SIG-M5 (cell line): ENCODE measurements at places on chromosomes 5 and 9.

DNA sequence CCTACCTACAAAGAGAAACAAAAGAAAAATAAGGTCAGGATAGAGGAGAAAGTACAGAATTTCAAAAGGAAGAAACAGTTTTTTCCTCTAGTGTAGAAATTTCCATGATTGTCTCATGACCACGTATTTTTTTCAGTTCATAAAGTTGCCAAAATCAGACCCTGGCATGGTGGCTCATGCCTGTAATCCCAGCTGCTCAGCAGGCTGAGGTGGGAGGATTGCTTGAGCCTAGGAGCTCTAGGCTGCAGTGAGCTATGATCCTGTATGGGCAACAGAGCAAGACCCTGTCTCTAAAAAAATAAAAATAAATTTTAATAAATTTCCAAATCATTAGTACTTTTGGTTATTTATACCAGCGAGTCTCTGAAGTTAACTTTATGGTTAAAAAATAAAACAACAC is 37.8 kb downstream of the CWC27 start:
- no peak for DNase-seq

GRCh38 chr5:12272389-12272788 is 368.1 kb upstream of the CTNND2 start:
- no peak for DNase-seq

- no peak for DNase-seq
Observed at GRCh38 chr5:173745123-173745522, 128.7 kb upstream of the BOD1 start.

GRCh38 chr9:116639251-116639741 is 47.8 kb upstream of the TRIM32 start:
- no peak for DNase-seq

- DNase-seq: no peak
Observed at GRCh38 chr5:126656401-126657007, 55.8 kb downstream of the PHAX start.

- DNase-seq: no peak
Observed at GRCh38 chr9:100108559-100108958, 9.5 kb downstream of the INVS start.

- no peak for DNase-seq
Observed at GRCh38 chr5:6765612-6766525, 52.6 kb downstream of the TENT4A start.

- DNase-seq: no peak
Observed at GRCh38 chr5:180114304-180115003, 42.9 kb upstream of the RNF130 start.

GRCh38 chr9:16687678-16688369 is 182.6 kb downstream of the BNC2 start:
- no peak for DNase-seq

DNA sequence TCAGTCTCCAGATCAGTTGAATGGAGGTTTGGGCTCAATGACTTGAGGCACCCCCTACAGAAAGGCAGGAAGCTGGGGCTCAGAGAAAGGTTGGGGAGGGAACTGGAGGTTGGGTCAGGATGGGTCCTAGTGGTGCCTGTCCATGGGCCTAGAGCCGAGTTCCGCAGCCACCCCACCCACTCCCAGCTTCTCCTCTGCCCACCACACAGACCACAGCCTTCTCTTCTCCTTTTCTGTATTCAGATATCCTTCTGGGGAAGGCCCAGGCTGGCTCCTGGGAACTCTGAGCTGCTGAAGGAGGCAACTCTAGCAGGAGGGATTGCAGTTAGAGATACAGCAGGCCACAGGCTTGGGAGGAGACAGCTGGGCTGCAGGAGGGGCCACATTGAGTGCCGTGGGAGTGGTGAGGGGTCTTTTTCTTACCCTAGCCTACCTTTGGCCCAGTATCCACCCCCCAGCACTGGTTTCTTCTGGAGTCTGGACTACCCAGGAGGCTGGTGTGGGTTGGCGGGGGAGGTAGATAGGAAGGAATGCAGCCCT is 15.4 kb upstream of the PTGS1 start:
- DNase-seq: no peak

GRCh38 chr5:179258922-179259730 is 86.1 kb downstream of the ADAMTS2 start:
- no peak for DNase-seq

DNA sequence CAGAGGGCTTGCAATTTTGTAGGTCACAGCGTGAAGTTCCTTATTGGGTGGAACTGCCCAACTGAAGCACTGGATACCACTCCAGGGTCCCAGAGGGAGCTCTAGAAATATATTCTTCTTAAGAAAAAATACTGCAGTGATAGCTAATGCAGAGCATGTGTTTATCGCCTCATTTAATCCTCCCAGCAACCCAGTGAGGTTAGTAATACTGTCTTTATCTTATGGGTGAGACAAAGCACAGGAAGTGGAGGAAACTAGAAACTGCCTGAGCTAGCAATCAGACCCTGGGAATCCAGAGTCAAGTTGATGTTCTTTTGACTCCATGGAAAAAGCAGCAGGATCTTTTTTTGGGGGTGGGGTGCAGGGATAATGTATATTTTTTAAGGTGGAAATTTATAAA is 153.3 kb downstream of the PJA2 start:
- DNase-seq: no peak

DNA sequence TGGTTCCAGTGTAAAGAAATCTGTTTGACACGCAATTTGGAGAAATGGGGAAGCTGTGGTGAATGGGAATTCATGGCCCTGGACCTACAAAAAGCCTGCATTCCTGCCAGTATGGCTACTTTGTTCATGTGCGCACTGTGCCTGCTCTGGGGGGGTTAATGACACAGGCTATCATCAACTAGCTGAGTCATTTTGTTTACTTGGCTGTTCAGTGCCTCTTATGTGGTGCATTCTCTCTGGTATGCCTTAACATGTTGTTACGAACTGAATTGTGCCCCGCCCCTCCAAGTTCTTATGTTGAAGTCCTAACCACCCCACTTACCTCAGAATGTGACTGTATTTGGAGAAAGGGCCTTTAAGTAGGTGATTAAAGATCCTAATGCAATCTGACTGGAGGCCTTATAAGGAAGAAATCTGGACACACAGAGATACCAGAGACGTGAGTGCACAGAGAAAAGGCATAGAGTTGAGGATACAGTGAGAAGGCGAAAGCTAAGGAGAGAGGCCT is 20.4 kb upstream of the UBAP1 start:
- DNase-seq: no peak

- no peak for DNase-seq
Observed at GRCh38 chr5:131084436-131084835, 80.6 kb downstream of the HINT1 start.

DNA sequence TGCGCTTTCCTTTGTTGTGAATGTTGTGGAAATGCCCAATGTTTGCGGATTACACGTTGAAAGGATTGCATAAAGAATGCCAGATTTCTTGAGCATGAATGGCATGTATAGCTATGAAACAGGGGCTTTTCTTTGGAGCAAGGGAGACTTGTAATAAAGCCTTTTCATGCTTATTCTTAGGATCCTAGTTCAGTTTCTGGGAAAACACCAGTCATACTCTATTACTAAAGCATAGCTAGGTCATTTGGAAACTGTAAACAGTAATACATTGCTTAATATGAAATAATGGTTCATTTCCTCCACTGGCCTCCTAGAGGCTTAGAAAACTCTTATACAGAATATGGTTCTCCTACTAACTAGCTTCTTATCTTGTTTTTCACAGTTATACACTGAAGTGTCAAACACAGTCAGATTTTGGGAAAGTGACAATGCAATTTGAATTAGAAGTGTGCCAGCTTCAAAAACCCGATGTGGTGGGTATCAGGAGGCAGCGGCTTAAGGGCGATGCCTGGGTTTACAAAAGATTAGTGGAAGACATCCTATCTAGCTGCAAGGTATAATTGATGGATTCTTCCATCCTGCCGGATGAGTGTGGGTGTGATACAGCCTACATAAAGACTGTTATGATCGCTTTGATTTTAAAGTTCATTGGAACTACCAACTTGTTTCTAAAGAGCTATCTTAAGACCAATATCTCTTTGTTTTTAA is 104.2 kb downstream of the MELK start:
- DNase-seq: no peak

DNA sequence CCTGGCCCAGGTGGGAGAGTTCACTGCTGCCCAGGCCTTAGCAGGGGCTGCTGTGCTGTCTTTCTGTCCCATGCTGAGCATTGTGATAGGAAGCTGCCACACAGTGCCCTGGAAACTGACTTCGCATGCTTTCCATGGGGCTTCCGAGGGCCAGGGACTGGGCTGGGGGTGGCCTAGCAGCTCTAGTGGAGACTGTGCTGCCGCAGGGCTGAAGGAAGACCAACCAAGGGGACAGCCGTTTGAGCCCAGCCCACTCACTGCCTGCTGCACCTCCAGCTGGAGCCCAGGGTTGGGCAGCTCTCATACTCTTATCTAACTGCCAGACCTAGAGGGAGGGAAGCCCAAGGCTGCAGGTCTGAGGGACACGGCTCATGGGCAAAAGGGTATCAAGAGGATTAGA is 79.2 kb downstream of the RGS3 start:
- DNase-seq: no peak

DNA sequence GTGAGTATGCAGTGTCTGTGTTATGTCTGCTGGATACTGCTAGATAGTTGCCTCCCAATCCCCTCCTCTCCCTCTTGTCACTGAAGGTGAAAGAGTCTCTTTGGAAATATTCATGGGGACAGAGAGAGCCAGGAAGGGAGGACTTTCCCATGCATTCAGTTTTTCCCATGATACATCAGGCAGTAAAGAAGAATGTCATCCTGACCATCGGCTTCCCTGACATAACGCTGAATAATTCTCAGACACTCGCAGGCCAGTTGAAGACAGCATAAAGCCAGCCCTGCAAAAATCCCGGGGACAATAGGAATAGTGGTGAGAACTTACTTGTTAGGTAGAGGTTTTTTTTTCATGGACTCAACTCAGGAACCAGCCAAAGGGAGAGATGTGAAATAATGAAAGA is 58.1 kb downstream of the KLF4 start:
- DNase-seq: no peak

GRCh38 chr9:135787317-135787716 is 85.3 kb downstream of the KCNT1 start:
- DNase-seq: no peak

DNA sequence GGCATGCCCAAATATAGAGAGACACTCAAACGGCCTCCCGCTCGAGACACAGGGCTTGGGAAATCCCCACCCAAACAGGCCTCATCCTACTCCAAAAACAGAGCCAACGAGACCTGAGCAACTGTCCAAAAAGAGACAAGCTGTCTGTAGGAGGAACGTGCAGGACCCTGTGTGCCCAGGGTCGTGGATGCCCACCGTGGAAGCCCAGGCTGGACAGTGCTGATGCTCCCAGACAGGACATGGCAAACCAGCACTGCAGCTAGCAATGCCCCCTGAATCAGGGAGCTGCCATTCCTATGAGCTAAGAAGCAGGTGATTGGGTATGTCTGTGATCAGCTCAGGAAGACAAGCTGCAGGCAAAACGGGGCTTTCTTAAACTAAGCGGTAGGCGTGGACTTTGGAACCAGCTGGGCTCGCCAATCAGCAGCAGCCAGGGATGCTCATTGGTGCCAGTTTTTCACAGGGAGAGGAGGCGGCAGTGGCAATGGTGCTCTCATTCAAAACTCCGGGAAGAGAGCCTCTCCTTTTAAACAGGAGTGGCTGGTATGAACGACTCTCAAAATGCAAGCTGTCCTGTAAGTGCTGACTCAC is 113.1 kb upstream of the IRX2 start:
- no peak for DNase-seq

GRCh38 chr9:18474783-18475182 is 830 bp downstream of the ADAMTSL1 start:
- no peak for DNase-seq

DNA sequence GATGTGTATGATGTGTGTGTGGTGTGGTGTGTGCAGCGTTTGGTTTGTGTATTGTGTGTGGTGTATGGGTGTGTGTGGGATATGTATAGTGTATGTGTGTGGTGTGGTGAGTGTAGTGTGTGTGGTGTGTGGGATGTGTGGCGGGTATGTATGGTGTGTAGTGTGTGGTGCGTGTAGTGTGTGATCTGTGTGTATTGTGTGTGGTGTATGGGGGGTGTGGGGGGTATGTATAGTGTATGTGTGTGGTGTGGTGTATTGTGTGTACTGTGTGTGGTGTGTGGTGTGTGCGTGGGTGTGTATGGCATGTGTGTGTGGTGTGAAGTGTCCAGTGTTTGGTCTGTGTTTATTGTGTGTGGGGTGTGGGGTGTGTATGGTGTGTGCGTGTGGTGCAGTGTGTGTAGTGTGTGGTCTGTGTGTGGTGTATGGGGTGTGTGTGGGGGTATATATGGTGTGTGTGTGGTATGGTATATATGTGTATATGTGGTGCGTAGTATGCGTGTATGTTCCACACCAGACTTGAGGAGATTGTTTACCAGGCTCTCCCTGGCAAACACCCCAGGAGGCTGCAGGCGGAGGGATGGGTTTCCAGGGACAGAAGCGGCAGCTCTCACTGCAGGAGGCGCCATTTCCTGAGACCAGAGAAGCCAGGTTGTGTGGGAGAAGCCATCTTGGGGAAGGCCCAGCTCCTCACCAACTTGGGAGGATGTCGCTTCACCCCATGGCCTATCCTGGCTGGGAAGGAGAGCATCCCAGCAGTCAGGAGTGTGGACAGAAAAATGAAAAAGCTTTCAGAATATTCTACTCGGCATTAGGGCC is 138.1 kb downstream of the NXNL2 start:
- DNase-seq: no peak

- no peak for DNase-seq
Observed at GRCh38 chr5:115160975-115161475, 8.7 kb downstream of the TRIM36 start.

GRCh38 chr5:6495433-6496206 is 47.0 kb downstream of the UBE2QL1 start:
- DNase-seq: no peak

- no peak for DNase-seq
Observed at GRCh38 chr5:132142459-132142858, 68.9 kb downstream of the CSF2 start.

GRCh38 chr9:23590276-23591000 is 235.6 kb downstream of the ELAVL2 start:
- DNase-seq: no peak

DNA sequence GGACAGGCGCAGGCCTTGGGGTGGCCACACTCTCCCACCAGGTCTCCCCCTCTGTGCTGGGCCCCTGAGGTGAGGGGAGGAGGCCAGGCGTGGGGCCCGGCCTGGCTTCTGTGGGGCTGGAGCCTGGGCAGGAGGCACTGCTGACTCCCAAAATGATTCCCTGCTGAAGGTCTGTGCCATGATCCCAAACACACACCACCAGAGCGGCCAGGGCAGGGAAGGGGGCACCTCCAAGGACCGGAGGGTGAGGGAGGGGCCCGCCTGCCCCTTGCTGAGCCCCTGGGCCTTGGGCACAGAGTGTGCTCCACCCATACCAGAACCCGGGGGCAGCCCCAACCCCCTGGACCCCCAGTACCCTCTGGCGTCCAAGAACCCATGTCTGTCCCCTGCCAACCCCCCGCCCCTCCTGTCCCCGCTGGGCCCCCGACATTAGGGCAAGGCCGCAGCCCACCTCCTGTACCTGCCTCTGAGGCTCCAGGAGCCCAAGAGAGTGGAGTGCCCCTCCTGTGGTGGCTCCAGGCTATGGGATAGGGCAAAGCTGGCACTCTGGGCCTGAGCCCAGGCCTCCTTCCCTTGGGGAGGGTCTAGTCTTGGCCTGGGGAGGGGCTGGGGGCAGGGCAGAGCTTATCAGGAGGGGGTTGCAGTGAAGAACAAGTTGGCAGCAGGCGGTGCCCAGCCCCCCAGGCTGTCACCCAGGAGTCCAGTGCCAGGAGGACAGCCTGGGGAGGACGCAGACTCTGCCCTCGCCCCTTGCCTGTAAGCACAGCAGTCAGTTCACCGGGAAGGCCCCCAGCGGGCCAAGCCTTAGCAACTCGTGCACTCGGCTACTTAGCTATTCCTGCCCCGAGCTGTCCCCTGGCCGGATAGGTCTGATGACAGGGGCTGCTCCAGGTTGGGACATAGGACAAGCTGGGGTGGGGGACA is 2.6 kb upstream of the EGFL7 start:
- DNase-seq: no peak

GRCh38 chr9:122364783-122365150 is 6.1 kb upstream of the PTGS1 start:
- DNase-seq: no peak
